ENCODE measurements at places on chromosomes 11 and 22.

DNA sequence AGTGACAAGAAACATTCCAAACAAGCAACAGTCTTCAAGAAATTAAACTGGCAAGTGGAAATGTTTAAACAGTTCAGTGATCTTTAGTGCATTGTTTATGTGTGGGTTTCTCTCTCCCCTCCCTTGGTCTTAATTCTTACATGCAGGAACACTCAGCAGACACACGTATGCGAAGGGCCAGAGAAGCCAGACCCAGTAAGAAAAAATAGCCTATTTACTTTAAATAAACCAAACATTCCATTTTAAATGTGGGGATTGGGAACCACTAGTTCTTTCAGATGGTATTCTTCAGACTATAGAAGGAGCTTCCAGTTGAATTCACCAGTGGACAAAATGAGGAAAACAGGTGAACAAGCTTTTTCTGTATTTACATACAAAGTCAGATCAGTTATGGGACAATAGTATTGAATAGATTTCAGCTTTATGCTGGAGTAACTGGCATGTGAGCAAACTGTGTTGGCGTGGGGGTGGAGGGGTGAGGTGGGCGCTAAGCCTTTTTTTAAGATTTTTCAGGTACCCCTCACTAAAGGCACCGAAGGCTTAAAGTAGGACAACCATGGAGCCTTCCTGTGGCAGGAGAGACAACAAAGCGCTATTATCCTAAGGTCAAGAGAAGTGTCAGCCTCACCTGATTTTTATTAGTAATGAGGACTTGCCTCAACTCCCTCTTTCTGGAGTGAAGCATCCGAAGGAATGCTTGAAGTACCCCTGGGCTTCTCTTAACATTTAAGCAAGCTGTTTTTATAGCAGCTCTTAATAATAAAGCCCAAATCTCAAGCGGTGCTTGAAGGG lies 6.0 kb downstream of the MALAT1 start:
- DNase-seq, result no peak

DNA sequence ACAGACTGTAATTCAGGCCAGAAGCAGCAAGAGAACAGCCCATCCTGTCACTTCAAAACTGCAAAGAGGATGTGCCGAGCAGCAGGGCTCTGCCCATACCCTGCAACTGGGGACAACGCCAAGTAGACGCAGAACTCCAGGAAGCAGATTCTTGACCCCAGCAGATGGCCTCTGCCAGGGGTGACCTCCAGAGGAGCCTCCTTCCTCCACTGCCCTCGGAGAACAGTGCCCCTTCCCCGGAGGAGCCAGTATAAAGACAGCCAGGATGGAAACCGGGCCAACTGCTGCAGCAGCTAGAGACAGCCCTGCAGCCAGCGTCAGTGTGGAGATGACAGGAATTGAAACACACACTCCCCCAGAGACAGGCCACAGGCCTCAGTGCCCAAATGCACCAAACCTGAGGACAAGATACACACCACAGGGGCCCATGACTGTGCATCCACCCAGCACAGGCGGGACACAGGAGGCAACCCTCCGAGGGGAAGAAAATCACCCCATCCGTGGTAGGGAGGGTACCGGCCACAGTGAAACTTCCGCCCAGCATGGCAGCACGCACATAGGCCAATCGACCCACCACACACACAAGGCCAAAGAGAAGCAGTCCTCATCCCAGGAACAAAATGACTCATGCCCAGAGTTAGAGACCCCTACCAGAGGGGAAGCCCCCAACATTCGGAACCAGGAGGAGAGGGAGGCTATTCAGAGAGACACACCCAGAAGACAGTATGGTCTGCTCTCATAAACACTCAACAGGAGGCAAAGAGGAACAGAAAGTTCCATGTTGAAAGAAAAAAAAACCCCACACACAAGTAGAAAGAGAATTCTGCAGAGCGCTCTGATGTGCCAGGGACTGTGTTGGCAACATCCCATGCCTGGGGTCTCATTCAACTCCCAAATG lies 5.6 kb downstream of the AHNAK start:
- no peak for DNase-seq

DNA sequence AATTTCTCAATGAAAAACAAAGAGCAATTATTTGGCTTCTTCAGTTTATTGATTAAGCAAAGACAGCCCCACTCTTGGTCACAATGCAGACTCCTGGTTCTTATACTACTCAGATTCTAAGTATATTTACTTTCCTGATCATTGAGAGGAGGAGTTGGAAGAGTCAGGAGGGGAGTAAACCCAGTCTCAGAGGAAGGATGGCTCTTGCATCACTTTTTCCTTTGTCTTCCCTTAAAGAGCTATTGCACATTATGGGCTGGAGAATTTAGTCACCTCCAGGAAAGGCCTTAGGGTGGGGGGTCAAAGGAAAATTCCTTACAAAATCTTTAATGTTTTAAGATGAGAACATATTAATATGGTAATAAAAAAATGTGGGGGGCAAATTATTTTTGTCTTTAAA lies 8.1 kb downstream of the SLC17A6 start:
- DNase-seq, result no peak

DNA sequence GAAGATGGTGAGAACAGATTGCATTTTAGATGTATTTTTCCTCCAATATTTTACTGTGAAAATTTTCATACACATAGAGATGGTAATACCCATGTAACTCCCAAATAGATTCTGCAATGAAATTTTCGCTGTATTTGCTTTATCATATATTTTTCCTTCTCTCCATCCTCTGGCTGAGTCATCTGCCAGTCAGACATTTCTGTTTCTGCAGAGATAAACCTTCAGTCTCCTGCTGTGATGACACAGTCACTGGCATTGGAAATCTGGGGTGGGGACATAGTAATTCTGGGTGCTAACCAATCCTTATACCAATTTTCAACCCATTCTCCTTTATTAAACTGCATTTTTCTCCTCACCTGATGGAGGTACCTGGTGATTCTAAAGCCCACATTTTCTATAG lies 33.7 kb downstream of the SVIP start:
- DNase-seq, result no peak

- no peak for DNase-seq
These were observed 14.4 kb downstream of the SREBF2 start for GRCh38 chr22:41847300-41847699.

DNA sequence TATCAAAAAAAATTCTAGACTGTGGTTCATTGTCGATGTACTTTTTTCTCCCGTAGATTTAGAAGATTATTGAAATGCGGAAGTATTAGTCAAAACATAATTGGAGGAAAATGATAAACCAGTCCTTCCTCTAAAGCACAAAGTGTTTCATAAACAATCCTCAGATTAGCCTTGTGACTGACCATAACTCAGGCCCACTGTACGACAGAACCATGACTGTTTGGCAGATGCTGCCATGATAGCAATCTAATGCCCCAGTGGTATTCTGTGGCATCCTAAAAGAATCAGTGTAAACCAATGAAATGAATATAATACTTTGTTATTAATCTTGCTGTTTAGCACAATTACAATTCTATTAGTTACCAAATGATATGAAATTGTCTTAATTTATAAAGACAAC lies 127.0 kb upstream of the CTSC start:
- DNase-seq, result no peak

DNA sequence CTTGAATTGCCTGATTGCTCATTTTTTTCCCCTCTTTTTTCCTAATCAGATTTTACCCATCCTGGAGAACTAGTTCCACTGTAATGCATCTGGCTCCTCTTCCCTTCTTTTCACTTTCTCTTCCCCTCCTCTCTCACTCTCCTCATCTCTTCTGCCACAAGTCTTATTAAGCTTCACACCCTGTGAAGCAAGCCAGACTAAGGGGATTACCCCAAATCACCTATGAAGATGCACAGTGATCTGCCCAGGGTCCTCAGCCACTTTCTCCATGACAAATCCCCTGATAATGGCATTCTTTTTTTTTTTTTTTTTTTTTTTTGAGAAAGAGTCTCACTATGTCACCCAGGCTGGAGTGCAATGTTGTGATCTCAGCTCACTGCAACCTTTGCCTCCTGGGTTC lies 11.2 kb downstream of the UBASH3B start:
- no peak for DNase-seq

GRCh38 chr11:75773595-75774353 lies 5.2 kb downstream of the DGAT2 start:
- DNase-seq, result no peak

DNA sequence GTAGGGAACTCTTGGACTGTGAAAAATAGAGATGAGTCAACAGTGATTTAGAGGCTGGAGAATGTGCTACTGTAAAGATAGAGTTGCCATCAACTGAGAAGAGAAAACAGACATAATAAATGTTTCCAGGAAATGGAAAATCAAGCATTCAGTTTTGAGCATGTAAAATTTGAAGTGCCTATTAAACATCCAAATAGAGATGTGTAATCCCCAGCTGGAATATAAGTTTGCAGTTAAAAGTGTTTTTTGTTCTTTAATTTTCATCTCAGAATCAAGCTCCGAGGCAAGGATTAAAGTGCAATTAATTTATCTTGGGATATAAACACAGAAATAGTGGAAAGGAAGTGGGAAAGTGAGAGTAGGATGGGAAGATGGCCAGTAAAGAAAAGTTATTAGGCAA lies 666.0 kb upstream of the RAG2 start:
- DNase-seq, result no peak

DNA sequence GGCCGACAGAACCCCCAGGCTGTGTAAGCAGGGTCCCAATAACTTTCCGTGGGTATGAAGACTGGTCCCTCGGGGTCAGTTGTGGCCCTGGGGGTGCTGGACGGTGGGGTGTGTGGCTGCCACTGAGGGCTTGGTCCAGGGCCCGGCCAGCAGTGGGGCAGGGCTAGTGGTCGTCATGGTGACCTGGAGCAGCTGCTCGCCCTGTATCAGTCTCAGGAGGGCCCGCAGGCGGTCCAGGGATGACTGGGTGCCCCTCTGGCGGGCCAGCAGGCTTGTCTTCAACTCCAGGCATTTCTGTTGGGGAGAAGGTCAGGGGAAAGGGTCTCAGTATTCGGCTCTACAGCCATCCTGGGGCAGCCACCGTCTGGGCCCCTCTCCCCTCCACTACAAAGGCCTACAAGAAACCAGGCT lies 126.8 kb downstream of the PHF21B start:
- no peak for DNase-seq

DNA sequence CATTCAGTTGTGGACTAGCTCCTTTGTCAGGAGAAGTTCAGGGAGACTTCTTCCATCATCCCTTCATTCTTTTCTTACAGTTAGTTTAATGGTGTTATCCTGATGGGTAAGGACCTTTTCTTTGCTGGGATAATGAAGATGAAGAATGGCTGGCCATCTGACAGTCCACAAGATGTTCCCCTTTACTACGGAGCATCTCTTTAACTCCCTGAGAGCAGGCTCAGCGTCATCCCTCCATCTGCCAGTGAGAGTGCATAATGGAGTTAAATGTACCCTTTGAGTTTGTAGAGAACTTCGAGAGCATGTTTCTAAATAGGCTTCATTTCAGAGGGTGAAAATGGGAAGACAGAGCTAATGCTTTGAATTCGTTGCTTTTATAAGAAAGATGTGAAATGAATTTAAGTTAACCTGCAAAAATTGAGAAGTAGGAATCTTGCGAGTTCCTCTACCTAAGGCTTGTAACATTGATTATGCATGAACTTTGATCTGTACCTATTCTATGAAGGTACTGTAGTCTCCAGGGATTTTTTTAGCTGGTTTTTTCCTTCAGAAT lies 1.7 kb downstream of the EP300 start:
- peak; percentile 14 for DNase-seq

GRCh38 chr11:71213696-71214552 lies 38.5 kb downstream of the SHANK2 start:
- no peak for DNase-seq

GRCh38 chr11:111793863-111794262 lies 27.7 kb upstream of the PPP2R1B start:
- DNase-seq, result no peak

- no peak for DNase-seq
These were observed 97.0 kb downstream of the SPON1 start for GRCh38 chr11:14059491-14059890.

DNA sequence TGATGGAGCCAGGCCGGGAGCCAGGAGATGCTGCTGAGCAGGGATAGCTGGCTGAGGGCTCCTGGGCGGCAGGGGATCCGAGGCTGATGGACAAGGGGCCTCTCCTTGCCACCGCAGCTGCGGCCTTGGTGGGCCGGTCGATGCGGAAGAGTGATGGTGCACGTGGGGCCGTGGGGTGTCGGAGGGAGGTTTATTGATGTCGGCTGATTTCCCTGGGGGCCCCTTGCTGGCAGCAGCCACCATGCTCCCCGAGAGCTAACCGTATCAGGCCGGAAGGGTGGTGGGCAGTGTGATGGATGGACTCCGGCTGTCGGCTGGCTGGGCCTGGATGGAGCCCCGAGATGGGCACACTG lies 31.0 kb upstream of the CCDC188 start:
- DNase-seq, result no peak

DNA sequence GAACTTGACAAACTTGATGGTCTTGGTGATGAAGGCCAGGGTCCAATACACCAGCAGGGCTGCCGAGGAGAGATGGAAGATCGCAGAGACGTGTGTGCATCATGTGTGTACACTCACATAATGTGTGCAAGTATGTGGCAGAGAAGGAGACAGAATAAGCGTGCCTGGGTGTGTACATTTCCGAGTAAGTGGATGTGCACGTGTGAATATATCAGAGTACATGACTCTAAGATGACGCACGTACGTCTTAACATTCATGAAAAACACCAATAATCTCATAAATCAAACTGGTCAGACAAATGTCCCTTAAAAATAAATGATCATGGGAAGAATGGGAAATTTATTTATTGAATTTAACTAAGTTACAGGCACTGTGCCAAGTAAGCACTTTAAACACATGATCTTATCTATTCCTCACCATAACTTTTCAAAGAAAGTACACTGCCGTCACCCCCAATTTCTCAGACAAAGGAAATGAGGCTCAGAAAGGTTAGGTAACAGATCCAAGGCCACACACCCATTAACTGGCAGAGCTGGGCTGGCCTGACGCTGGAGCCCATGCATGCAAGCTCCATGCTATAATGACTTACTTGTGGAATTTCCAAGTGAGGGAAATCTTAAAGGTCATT lies 13.0 kb downstream of the ABCC8 start:
- DNase-seq, result no peak

- DNase-seq, result no peak
These were observed 489.5 kb upstream of the B3GAT1 start for GRCh38 chr11:134901542-134901941.

DNA sequence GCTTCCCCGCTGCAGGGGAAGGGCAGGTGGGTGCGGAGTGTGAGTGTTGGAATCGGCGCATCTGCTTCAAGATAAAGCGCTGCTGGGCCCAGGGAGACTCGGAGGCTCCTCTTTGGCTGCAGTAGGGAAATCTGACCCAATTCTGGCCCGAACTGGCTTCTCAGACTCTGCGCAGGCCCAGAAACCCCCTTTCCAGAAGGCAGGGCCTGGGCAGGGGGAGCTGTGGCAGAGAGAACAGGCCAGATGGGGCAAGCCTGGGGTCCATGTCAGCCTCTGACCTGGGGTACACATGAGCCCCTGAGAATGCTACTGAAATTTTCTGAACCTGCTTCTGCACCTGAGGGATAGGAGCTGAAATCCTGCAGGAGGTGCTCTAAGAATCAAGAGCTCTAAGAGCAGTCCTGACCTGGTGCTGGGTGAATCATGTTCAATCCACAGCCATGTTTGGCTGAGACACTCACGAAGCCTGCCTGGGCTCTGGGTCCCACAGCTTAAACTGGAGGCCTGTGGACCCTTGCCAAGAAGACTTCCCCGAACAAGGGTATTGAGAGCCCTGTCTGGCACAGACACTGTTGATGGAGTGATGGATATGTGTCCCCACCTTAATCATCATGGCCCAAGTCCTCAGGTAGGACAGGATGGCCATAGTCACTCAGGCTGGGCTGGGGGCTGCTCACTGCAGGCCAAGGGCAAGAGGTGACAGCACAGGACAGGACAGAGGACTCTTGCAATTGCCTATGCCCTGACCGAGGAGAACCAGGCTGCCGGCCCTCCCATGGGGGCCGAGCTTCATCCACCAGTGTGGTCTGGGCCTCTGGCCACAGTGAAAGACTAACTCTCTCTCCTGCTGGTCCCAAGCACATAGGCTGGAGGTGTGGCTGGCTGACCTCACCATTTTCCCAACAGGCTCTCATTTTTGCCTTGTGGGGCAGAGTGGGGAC lies 6.9 kb downstream of the RAB3IL1 start:
- DNase-seq, result no peak

Measured in CD4-positive, alpha-beta T cell treated with Interleukin-15 for 4 hours (primary cell).